IMR-90 (cell line): ENCODE measurements at places on chromosomes 5 and 9. TPM values are rescaled to one million over a fixed set of nuclear protein-coding genes. Genes with fewer than 3 reads are reported as not detected.

- H3K4me1 ChIP-seq: peaks cover 8% of the 10 kb centered on the region; the same call in 1 of the 2 replicates
- peaks cover 9% of the 10 kb centered on the region for H3K27me3 ChIP-seq
- DNase-seq: no peak
- no peaks in the 10 kb centered on the region for H3K36me3 ChIP-seq
- H3K27ac ChIP-seq: no peak overlapping the region
Observed at GRCh38 chr5:150243590-150243989, 46.0 kb downstream of the CAMK2A start.

GRCh38 chr5:59757442-59757841 lies 136.1 kb downstream of the PDE4D start:
- H3K27me3 ChIP-seq: no peaks in the 10 kb centered on the region
- H3K4me3 ChIP-seq: no peak overlapping the region
- no peaks in the 10 kb centered on the region for H3K4me1 ChIP-seq
- H3K36me3 ChIP-seq: no peaks in the 10 kb centered on the region

DNA sequence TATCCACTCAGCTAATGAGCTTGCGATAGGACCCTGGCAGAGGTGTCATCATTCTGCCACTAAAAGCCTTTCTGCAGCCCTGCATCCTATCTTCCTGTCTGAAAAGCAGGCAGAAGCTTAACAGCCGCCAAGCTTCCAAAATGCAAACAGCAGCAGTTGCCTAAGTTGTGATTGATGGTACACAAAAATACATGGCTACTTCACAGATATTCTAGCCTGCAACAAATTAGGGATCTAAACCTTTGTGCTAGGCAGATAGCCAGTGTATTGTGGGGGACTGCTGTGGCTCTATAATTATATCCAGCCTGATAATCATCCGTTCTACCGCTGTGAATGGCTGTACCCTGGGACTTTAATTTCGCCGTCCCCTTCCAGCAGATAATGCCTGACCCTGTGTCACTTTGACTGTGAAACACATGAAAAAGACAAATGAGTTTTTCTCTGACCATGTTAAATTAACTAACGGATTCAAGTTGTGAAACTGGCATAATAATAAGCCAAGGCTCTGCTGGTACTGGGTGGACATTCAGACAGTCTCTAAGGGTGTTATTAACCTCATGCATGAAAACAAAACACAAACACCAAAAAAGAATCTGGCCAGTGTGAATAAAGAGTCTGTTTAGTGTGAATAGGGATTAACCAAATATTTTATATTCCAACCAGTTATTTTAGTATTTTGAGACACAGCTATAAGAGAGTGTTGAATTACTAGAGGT lies 45.9 kb downstream of the SEMA6A start:
- H3K36me3 ChIP-seq: no peaks in the 10 kb centered on the region
- H3K27me3 ChIP-seq: no peaks in the 10 kb centered on the region; the same call in 1 of the 2 replicates
- no peak overlapping the region for H3K27ac ChIP-seq
- H3K4me1 ChIP-seq: no peaks in the 10 kb centered on the region

- no peaks in the 10 kb centered on the region for H3K4me1 ChIP-seq
- no peaks in the 10 kb centered on the region for H3K36me3 ChIP-seq
- no peak overlapping the region for H3K27ac ChIP-seq
- no peak overlapping the region for H3K4me3 ChIP-seq
- no peak for DNase-seq
Observed at GRCh38 chr5:116343961-116344360, 230.7 kb downstream of the SEMA6A start.

The SLC12A7 gene
- 3.0 and 3.3 TPM in 2 replicates for total RNA-seq

- H3K27me3 ChIP-seq: no peaks in the 10 kb centered on the region
- no peaks in the 10 kb centered on the region for H3K36me3 ChIP-seq
- H3K4me3 ChIP-seq: no peak overlapping the region
- peaks cover 2% of the 10 kb centered on the region; the same call in 1 of the 2 replicates for H3K4me1 ChIP-seq
- no peak overlapping the region for H3K27ac ChIP-seq
Observed at GRCh38 chr5:143977891-143978461, 166.0 kb downstream of the HMHB1 start.

DNA sequence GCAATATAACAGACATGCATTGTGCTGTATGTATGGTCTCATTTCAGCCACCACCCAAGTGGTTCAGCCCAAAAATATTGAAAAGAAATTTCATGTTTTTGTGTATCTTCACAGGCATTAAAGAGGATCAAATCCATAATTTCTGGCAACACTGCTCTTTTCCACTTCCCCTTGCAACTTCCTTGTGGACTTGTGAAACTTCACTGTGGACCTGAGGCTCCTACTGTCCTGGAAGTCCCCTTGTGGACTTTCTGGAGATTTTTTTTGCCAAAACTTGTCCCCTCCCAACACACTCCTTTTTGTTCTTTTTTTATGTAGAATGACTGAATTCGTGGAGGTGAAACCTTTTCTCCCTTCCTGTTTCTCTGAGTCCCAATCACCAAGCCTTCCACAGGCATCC lies 14.3 kb downstream of the OTULINL start:
- H3K4me1 ChIP-seq: no peaks in the 10 kb centered on the region
- no peak for DNase-seq
- H3K27ac ChIP-seq: no peak overlapping the region
- H3K36me3 ChIP-seq: no peaks in the 10 kb centered on the region

The AGXT2 gene
- total RNA-seq: not detected in 2 replicates

- no peak overlapping the region for H3K27ac ChIP-seq
- no peaks in the 10 kb centered on the region for H3K4me1 ChIP-seq
- peak; percentile 48 for DNase-seq
- H3K36me3 ChIP-seq: no peaks in the 10 kb centered on the region
Observed at GRCh38 chr5:8329773-8330172, 460.8 kb downstream of the MTRR start.

DNA sequence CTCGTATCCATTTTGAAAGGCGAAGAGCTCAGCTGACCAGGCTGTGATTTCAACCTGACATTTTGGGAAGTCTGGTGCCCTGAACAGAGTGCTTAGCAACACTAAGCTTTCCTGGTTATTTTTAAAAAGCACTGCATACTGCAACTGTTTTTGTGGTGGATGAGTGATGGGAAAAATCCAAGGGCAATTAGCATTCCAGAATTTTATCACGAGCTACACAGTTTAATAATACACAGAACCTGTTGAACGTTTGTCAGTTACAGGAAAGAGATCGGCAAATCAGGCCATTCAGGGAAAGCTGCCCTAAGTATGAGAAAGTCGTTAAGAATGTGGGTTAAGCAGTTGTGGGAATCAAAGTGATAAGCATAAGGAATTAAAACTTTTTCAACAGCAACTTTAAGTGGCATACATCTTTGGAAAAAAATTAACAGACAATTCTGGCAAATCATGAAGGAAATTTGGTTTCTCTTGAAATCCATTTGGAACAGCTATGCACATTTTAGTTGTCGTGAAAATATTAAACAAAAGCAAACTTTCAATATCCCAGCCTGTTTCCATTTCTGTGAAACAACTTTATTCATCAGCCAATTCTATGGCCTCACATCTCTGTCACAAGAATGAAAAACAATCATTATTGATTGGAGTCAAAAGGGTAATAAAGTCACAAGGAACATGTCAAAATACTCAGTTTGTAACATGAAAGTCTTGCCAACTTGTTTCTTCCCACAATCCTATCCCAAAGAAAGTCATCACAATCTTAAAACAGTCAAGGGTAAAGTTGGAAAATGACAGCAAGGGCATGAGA lies 25.7 kb downstream of the PUM3 start:
- H3K4me3 ChIP-seq: no peak overlapping the region
- H3K27me3 ChIP-seq: no peaks in the 10 kb centered on the region
- peaks cover 15% of the 10 kb centered on the region for H3K4me1 ChIP-seq
- peak; percentile 84 for DNase-seq
- peaks cover 10% of the 10 kb centered on the region for H3K36me3 ChIP-seq

DNA sequence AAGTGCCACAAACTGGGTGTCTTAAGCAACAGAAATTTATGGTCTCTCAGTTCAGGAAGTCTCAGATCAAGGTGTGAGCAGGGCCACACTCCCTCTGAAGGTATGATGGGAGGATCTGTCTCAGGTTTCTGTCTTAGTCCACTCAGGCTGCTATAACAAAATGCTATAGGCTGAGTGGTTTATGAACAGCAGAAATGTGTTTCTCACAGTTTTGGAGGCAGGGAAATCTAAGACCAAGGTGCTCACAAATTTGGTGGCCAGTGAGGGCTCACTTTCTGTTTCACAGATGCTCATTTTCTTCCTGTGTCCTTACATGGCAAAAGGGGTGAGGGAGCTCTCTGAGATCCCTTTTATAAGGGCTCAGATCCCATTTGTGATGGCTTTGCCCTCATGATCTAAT lies 281.4 kb downstream of the CWC27 start:
- no peaks in the 10 kb centered on the region for H3K27me3 ChIP-seq
- no peak overlapping the region for H3K4me3 ChIP-seq
- no peak overlapping the region for H3K27ac ChIP-seq
- no peak for DNase-seq
- no peaks in the 10 kb centered on the region for H3K36me3 ChIP-seq
- no peaks in the 10 kb centered on the region for H3K4me1 ChIP-seq

- H3K27me3 ChIP-seq: peaks cover 5% of the 10 kb centered on the region; the same call in 1 of the 2 replicates
- DNase-seq: no peak
- no peak overlapping the region for H3K4me3 ChIP-seq
- H3K4me1 ChIP-seq: no peaks in the 10 kb centered on the region; the same call in 1 of the 2 replicates
- H3K36me3 ChIP-seq: no peaks in the 10 kb centered on the region
- H3K27ac ChIP-seq: no peak overlapping the region
Observed at GRCh38 chr5:61622156-61622555, 290.1 kb downstream of the ZSWIM6 start.

DNA sequence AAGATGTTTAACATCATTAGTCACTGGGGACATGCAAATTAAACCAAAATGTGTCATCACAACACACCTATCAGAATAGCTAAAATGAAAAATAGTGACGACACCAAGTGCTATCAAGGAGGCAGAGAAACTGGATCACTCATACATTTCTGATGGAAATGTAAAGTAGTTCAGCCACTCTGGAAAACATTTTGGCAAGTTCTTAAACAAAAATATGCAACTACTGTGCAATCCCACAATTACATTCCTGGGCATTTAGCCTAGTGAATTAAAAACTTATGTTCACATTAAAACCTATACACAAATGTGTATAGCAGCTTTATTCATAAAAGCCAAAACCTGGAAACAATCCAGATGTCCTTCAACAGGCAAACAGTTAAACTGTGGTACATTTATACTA lies 53.1 kb downstream of the SVEP1 start:
- H3K4me3 ChIP-seq: no peak overlapping the region
- H3K4me1 ChIP-seq: no peaks in the 10 kb centered on the region; the same call in 1 of the 2 replicates
- H3K27ac ChIP-seq: no peak overlapping the region
- no peaks in the 10 kb centered on the region for H3K27me3 ChIP-seq
- peak; percentile 75 for DNase-seq
- no peaks in the 10 kb centered on the region for H3K36me3 ChIP-seq

- H3K27ac ChIP-seq: peak overlapping the region; percentile 89
- H3K36me3 ChIP-seq: peaks cover 49% of the 10 kb centered on the region
- H3K4me3 ChIP-seq: peak overlapping the region; percentile 63
Observed at GRCh38 chr5:149408252-149409099, 29.4 kb upstream of the IL17B start.

DNA sequence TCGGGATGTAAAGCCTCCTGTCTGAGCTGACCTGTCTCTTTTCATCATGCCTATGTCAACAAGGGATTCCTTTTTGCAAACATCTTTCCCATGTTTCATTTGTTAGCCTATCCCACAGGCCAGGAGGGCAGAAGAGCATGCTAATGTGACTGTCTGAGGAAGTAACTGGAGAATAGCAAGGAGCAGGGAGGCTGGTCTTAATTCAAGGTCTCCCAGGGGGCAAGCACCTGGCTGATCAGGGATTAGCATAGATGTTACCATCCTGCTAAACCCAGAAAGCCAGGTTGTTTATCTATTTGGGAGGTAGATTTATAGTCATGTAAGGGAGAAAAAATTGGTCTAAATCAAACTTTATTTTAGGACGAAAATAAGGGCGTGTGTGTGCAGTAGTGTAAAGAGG lies 36.7 kb upstream of the MAP1B start:
- no peak overlapping the region for H3K4me3 ChIP-seq
- H3K27ac ChIP-seq: no peak overlapping the region
- H3K27me3 ChIP-seq: no peaks in the 10 kb centered on the region; the same call in 1 of the 2 replicates
- DNase-seq: no peak
- H3K4me1 ChIP-seq: peaks cover 13% of the 10 kb centered on the region

DNA sequence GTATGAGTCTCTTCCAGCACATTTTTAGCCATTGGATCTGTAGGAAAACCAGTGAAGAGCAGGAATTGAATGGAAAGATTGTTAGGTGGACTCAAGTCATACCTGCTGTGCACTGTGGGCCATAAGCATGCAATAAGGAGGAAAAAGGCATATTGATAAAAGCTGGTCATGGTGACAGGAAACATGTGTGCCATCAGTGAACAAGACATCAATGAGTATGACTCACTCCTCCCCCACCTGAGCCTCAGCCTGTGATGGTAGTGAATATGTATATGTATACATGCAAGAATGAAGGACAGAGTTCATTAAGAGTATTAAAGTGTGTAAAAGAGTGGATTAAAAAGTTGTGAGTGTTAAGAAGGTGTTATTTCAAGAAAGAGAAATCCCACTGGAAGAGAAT lies 164.5 kb downstream of the TMEM38B start:
- H3K36me3 ChIP-seq: no peaks in the 10 kb centered on the region
- DNase-seq: no peak
- no peak overlapping the region for H3K27ac ChIP-seq
- no peaks in the 10 kb centered on the region for H3K4me1 ChIP-seq
- no peak overlapping the region for H3K4me3 ChIP-seq

The ZBED3 gene
- 0.18 and 0.28 TPM in 2 replicates for total RNA-seq

DNA sequence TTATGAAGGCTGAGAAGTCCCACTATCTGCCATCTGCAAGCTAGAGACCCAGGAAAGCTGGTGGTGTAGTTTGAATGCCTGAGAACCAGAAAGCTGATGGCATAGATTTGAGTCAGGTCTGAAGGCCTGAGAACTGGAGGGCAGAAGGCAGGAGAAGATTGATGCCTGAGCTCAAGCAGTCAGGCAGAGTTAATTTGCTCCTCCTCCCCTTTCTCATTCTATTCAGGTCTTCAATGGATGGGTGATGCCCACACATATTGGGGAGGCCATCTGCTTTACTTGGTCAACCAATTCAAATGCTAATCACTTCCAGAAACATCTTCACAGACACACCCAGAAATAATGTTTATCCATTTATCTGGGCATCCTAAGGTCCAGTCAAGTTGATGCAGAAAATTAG lies 87.6 kb upstream of the CPLX2 start:
- no peaks in the 10 kb centered on the region for H3K36me3 ChIP-seq
- H3K27ac ChIP-seq: no peak overlapping the region
- no peak overlapping the region for H3K4me3 ChIP-seq
- H3K27me3 ChIP-seq: no peaks in the 10 kb centered on the region

GRCh38 chr5:146365618-146366017 lies 27.0 kb downstream of the POU4F3 start:
- H3K4me3 ChIP-seq: no peak overlapping the region
- H3K4me1 ChIP-seq: no peaks in the 10 kb centered on the region
- H3K27ac ChIP-seq: no peak overlapping the region
- peaks cover 2% of the 10 kb centered on the region for H3K27me3 ChIP-seq
- no peak for DNase-seq

GRCh38 chr5:73131711-73132425 lies 11.5 kb downstream of the TMEM171 start:
- H3K4me3 ChIP-seq: no peak overlapping the region
- no peak for DNase-seq
- H3K27ac ChIP-seq: no peak overlapping the region
- no peaks in the 10 kb centered on the region for H3K36me3 ChIP-seq
- H3K4me1 ChIP-seq: peaks cover 6% of the 10 kb centered on the region

- no peaks in the 10 kb centered on the region for H3K27me3 ChIP-seq
- H3K4me3 ChIP-seq: no peak overlapping the region
- peaks cover 36% of the 10 kb centered on the region for H3K4me1 ChIP-seq
- H3K36me3 ChIP-seq: peaks cover 39% of the 10 kb centered on the region
- peak overlapping the region; percentile 95 for H3K27ac ChIP-seq
Observed at GRCh38 chr5:368183-369084, 46.9 kb downstream of the AHRR start.

The PLPPR1 gene
- not detected in 2 replicates for total RNA-seq

GRCh38 chr9:136710543-136710942 lies 1.8 kb upstream of the DIPK1B start:
- H3K4me1 ChIP-seq: peaks cover 1% of the 10 kb centered on the region; the same call in 1 of the 2 replicates
- H3K36me3 ChIP-seq: no peaks in the 10 kb centered on the region
- H3K27ac ChIP-seq: no peak overlapping the region
- peaks cover 17% of the 10 kb centered on the region for H3K27me3 ChIP-seq
